Erythroblast (primary cell): ENCODE measurements at places on chromosomes 4 and X.

- DNase-seq: no peak
Measured at GRCh38 chr4:2714918-2715317, 41.2 kb downstream of the TNIP2 start.

GRCh38 chrX:43862434-43862833, 19.8 kb downstream of the MAOB start:
- DNase-seq: no peak

GRCh38 chr4:121144021-121144420, 20.1 kb downstream of the TNIP3 start:
- no peak for DNase-seq

DNA sequence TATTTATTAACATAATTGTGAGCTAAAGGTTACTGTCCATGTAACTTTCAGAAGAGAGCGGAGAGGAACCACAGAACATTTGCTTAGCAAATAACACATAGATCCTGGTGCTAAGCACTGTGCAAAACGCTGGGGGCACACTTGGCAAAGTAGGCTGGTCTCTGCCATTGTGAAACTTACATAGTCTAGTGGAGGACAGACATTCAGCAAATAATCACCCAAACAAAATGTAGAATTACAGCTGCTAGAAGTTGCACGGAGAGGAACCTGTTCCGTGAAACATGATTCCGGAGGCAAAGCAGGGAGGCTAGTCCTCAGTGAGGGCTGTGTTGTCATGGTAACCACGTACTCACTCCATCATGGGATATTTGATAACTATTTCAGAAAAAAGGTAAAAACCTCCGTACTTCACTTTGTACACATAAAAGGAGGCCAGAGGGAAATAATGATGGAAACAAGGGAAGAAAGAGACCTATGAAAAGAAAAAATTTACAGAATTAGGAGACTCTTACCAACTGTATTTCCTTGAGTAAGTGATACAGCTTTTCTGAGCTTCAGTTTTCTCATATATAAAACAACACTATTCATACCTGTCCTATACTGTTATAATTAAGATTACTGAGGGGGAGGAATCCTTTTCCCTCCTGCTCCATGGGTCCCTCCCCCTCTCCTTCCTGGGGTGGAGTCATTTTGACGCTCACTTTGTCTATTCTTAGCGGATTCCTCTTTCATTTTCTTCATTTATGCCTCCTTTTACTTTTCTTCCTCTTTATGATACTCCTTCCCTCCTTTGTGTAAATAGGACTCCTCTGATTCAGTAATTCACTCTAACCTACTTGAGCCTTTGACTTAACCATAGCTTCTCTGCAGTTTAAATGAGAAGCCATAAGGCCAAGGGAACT, 825 bp upstream of the RASGEF1B start:
- DNase-seq: peak; percentile 80

- no peak for DNase-seq
Measured at GRCh38 chr4:106032851-106033286, 137.6 kb downstream of the NPNT start.

DNA sequence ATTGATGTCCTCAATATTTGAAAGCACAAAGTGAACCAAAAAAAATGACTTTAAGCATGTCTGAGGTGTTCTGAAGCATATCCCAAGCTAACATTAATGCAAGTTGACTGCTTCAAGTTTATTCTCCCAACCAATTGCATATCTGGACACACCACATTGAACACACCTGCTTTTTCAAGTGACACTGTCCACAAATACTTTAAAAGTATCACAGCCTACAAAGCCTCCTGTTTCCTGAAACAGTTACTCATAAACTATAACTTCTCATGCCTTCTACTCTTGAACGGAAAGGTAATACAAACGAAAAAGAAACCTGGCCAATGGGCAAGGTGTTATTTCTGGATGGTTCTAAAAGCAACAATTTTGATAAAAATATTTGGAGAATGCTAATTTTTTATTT, 1.1 kb downstream of the CDKL2 start:
- no peak for DNase-seq

- DNase-seq: no peak
Measured at GRCh38 chrX:10607233-10607632, 13.2 kb downstream of the MID1 start.

GRCh38 chr4:56874166-56874565, 33.5 kb upstream of the REST start:
- no peak for DNase-seq

GRCh38 chr4:63211375-63211774, 1197.9 kb downstream of the TECRL start:
- no peak for DNase-seq

- peak; percentile 10 for DNase-seq
Measured at GRCh38 chr4:37383579-37384229, 139.2 kb downstream of the NWD2 start.

GRCh38 chrX:37075892-37076595, 67.9 kb downstream of the FAM47C start:
- no peak for DNase-seq

GRCh38 chr4:122716825-122717448, 15.6 kb upstream of the BBS12 start:
- DNase-seq: peak; percentile 79

DNA sequence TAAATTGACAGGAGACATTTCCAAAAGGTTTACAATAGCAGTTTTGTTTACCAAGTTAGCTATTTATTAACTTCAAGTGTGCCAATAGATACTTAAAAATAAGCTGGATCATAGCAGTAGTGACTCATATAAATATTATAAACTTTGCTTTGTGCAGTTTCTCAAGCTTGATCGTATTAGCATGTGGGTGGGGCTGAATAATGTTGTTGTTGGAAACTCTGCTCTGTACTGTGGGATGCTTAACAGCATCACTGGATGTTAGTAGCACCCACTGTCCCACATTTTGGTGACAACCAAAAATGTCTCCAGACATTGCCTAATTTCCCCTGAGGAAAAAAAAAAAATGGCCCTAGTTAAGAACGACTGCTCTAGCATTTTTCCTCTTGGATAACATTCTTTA, 855.2 kb upstream of the ADGRL3 start:
- DNase-seq: no peak

GRCh38 chr4:103075894-103076746, 441 bp downstream of the SLC9B2 start:
- DNase-seq: peak; percentile 89

DNA sequence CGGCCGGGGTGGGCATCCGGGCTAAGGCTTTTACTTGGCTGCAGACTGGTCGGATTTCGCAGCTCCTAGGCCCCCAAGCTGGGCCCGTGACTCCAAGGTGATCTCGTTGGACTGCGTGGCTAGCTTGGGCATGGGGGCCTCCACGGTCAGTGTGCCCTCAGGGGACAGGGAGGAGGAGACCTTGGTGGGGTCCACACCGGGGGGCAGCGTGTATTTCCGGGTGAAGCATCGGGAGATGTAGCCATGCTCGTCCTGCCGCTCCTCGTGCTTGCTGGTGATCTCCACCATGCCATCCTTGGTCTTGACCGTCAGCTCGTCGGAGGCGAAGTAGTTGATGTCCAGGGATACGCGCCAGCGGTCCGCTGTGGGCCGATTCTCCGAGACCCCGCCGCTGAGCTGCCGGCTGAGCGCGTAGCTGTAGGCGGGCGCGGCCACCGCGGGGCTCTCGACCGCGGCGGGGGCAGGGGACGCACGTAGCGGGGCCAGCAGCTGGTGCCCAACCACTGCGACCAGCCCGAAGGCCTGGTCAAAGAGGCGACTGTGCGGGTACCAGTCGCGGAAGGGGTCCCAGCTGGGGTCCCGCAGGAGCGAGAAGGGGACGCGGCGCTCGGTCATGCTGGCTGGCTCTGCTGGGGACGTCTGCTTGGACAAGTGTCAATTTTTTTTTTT, 881 bp upstream of the CACNA1F start:
- DNase-seq: no peak

DNA sequence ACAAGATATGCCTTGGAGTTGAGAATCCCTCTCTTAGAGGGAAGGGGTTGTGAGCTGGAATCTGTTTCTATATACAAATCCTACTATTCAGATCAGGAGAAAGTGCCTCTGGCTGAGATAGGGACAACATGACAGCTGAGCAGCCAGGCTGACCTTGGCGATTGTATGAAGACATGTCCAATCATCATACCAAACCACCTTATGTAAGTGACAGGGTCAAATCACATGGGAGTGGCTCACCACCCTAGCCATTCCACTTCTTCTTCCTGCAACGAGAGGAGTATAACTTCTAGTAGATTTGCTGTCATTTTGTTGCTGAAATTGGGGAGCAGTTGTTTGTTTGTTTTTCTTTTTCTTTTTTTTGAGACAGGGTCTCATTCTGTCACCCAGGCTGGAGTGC, 48.3 kb upstream of the TMEM150C start:
- DNase-seq: no peak

- DNase-seq: no peak
Measured at GRCh38 chr4:4693755-4694295, 152.0 kb upstream of the STX18 start.

DNA sequence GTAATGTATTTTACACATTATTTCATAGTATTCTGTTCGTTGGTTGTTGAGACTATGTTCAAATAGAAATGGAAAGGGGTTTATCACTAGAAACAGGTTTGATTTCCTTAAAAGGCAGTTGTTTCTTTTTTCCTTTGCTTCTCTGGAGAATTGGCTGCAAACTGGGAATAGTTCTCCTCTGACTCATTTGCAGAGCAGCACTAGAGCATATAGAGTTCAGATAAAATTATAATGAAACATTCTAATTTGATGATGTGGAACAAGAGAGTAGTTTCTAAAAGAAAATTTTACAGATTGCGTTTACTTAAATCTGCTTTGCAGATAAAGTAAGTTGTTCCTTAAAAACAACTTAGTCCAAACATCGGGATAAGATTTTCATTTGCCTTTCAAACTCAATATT, 29.7 kb downstream of the SYNPO2 start:
- no peak for DNase-seq

GRCh38 chr4:14008494-14008893, 381.0 kb upstream of the BOD1L1 start:
- no peak for DNase-seq

DNA sequence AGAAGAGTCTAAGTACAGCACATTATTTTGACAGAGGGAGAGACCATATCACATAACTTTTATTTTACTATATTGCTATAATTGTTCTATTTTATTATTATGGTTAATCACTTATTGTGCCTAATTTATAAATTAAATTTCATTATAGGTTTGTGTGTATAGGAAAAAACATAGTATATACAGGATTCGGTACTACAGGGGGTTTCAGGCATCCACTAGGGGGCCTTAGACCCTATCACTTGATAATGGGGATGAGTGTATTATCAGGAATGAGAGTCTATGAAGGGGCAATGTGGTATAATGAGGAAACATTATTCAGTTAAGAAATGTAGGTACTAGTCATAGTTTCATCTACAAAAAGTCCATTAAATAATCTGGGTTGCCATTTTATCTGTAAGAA, 833.1 kb downstream of the C4orf33 start:
- DNase-seq: peak; percentile 1

DNA sequence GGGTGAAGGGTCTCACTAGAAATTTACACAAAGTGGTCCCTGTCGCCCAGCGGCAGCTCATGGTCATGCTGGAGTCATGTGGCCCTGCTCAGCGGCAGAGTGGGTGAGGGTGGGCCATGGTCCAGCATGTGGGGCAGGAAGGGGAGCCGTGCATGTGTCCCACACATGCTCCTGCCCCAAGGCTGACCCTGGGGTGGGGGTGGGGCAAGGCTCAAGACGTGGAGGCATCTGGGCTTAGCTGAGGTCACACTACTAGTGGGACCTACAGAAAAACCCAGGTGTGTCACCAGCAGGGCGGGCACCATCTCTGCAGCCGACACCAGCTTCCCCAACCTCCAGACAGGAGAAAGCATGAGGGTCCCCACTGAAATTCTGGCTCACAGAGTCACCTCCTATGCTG, 42.4 kb downstream of the EVC start:
- no peak for DNase-seq

- DNase-seq: no peak
Measured at GRCh38 chr4:183469936-183470335, 25.5 kb downstream of the CDKN2AIP start.

DNA sequence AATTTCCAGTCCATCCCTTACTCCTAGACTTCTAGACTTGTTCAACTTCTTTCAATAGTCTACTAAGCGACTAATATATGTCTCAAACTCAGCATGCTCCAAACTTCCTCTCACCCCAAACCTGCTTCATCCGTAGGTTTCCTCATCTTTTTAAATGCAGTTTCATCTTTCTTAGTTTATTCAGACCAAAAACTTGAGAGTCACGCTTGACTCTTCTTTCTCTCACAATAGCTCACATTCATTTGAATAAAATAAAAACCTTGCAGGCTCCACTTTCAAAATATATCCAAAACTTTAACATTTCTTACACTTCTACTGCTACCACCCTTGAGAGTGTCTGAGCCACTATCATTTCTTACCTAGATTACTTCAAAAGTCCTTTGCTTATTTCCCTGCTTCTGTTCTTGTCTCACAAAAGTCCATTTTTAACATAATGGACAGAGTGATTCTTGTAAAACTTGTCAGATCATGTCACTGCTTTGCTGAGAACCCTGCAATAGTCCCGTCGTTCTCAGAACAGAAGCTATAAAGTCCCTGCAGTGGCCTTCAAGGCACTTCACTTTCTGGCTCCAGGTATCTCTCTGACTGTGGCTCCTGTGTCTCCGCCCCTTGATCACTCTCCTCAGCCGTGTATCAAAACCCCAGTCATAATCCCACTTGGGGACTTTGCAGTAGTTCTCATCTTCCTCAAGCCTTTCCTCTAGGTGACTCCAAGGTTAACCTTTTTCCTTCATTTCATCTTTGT, 167.6 kb downstream of the ARHGAP24 start:
- no peak for DNase-seq

- no peak for DNase-seq
Measured at GRCh38 chr4:6368096-6368495, 98.4 kb downstream of the WFS1 start.

- DNase-seq: peak; percentile 0
Measured at GRCh38 chrX:40314070-40314469, 216.3 kb upstream of the BCOR start.

GRCh38 chrX:39456894-39457604, 640.7 kb downstream of the BCOR start:
- no peak for DNase-seq

DNA sequence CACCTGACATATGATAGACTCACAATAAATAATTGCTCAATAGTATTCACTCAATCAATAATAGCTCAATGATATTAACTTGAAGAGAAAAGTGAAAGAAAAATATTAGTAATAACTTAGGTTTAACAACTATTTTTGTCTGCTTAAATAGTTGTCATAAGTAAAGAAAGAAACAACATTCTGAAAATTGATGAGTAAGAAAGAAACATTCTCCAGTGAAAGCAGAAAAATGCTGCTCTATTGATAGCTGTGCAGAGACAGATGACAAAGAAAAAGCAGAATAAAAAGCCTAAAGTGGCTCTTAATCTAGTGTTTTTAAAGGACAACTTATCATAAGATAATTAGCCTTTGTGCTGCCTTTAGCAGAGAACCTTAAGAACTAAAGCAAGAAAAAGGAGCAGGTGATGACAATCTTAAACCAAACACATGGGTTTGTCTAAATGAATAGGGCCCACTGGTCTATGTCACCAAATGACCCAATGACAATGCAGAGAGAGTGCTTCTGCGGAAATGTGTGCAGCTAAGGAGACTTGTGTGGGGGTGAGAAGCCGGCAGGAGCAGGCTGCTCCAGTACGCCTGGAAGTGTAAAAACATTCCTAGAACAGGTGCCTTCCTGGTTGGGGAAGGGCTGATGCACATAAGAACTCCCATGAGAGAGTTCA, 13.2 kb downstream of the HS3ST1 start:
- DNase-seq: no peak
